ENCODE measurements at places on chromosomes 11 and 22. TPM values are rescaled to one million over a fixed set of nuclear protein-coding genes. Genes with fewer than 3 reads are reported as not detected.

The NCAM1 gene
- 17.4 TPM for total RNA-seq

The TIMP3 gene
- total RNA-seq: 158 TPM

The KLHL35 gene
- total RNA-seq: 0.87 TPM

The MEN1 gene
- 26.0 TPM for total RNA-seq

The PHF21B gene
- 6.3 TPM for total RNA-seq

The RTN4R gene
- total RNA-seq: 1.9 TPM

The LRRC75B gene
- total RNA-seq: 6.2 TPM

The SLC5A4 gene
- 0.14 TPM for total RNA-seq

The PATE2 gene
- not detected for total RNA-seq

The DRICH1 gene
- total RNA-seq: not detected

The ABTB2 gene
- 12.2 TPM for total RNA-seq

The SYT7 gene
- 3.8 TPM for total RNA-seq

The MYEOV gene
- total RNA-seq: not detected

The NRIP3 gene
- total RNA-seq: 11.6 TPM

The MS4A7 gene
- total RNA-seq: not detected

The RIBC2 gene
- total RNA-seq: not detected

The CRYBB3 gene
- total RNA-seq: not detected

The SLN gene
- 4.9 TPM for total RNA-seq

The DCHS1 gene
- 7.7 TPM for total RNA-seq

The BTBD18 gene
- not detected for total RNA-seq

The LIF gene
- total RNA-seq: 63.3 TPM

The OR5P2 gene
- total RNA-seq: 1.4 TPM

The ELMOD1 gene
- 0.34 TPM for total RNA-seq

The CSNK1E gene
- total RNA-seq: 171 TPM

The MAPK8IP2 gene
- 4.7 TPM for total RNA-seq

The PNPLA5 gene
- not detected for total RNA-seq

The IFITM10 gene
- 5.1 TPM for total RNA-seq

The MCHR1 gene
- total RNA-seq: 0.96 TPM

The PAK1 gene
- total RNA-seq: 41.0 TPM

The POU2AF2 gene
- total RNA-seq: not detected

The CDC42BPG gene
- 2.0 TPM for total RNA-seq

The HIC2 gene
- 20.2 TPM for total RNA-seq

The IGF2 gene
- total RNA-seq: 209 TPM

Data from astrocyte (in vitro differentiated cells and primary cell).